Esophagus squamous epithelium (tissue), 5 donors: ENCODE measurements at places on chromosomes 4 and X.

DNA sequence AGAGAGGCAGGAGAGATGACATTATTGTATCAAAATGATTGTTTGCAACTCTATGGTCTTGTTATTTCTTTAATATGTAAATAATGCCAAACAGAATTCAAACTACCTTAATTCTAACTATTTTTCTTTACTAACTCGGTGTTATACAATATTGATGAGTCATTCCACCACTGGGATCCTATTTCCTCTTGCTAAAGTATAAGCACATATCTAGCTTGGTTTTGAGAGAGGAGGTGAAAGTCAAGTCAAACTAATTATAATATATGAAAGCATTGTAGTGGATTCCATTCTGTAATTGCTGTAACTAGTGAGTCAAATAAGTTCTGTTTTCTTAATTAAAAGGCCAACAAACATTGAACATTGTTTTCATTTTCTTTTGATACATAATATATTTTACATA, 837.6 kb downstream of the PDHA2 start:
- DNase-seq = no peak

DNA sequence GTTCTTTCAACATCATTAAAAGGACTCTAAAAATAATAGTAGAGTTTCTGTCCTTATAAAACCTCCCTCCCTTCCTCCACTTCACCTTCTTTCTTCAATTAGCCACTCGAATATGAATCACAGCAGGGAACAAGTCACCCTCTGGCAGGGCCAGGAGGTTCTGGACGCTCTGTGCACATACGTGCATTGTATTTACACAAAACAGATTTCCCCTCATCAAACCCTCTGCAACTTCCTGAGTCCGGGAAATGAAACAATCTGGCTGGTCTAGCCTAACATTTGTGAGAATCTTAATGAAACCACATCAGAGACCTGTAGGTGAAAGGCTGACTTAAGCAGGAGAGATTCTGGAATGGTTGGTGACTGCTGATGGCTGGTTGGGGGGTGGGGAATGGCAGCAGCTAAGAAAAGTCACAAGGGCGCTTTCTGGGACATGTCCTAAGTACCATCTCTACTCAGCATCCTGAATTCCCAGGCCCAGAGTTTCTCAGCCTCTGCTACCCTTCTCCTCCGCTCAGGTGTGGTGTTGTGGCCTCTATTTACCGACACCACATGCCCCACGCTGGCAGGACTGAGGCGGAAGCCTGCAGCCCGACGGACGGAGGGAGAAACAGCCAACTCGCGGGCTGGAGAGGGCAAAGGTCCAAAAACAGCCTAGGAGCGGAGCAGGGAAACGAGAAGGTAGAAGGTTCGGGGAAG, 1.0 kb downstream of the ZDHHC9 start:
- DNase-seq = no peak

DNA sequence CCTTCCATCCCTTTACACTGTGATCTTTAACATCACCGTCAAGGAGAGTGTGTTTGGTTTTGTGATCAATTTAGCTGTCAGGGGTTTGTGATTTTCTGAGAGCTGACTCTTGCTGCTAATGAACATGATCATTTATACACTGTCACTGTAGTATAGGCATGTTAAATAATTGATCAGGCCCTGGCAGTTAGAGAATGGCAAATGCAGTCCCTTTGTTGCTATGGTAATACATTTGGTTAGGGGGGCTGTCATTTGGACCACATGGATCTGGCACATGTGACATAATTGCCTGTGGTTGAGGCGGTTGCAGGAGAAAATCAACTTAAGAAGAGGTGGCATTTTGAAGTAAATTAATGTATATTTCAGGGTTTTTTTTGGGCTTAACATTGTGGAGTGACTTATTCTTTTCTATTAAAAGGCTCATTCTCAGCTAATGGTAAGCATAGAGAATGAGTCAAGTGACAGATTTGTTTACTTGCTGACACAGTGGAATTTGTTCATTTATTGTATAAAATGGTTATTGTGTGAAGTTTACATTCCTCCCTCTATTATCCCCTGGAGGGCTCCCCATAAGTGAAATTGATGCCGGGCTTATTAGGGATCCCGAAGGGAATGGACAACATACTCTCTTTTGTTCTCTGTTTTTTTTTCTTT, 114.0 kb downstream of the FHIP1A start:
- no peak for DNase-seq

DNA sequence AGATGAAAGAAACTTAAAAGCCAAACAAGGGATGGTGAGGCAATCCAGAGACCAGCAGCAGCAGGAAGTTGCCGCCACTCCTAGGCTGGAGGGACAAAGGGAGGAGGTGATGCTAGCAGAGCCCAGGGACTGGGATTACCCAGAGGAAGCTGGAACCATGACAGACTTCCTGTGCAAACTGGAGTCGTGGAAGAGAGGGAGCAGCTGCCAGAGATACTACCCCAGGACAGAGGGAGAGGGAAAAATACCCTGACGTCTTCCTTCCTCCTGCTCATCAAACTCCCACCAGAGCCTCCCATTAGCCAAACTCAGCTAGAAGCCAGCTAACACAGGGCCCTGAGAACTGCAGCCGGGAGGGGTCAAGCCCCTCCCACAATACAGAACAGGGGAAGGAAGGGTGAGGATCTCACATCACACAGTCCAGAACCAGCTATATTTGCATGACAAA, 101.2 kb upstream of the KLF3 start:
- DNase-seq = no peak

DNA sequence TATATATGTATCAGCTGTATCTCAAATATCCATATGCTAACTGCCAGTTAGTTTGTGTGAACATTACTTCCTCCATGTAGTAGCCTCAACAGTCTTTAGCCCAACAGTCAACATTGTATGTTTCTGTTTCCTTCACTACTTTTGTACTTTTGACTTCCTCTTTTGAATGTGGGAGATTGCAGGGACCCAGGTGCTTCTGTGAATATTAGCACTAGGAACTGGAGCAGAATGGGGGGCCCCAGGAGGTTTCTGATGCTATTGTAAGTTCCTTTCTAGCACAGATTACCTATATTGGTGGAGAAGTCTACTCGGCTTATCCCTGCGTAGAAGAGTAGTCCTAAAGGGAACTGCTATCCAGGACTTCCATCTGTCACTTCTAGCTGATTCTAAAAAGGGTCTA, 2.3 kb downstream of the PLAC8 start:
- DNase-seq = no peak

DNA sequence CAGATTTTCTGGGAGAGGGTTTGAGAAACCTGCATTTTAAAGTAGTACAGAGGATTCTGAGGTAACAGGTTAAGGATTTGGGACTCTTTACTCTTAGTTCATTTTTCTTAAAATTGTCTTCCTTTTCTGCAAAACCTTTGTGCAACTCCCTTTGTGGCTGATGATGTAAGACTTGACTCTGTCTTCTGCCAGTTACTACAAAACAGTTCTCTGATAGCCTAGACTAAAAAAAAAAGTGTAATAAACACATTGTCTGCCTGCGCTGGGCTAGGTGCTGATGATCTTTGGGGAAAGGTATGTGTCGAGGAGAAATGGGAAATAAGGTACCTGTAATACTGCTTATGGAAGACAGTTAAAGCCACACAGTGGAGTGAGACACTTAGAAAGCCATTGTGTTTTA, 28.7 kb downstream of the IL13RA1 start:
- no peak for DNase-seq

- no peak for DNase-seq
Measured at GRCh38 chrX:108264376-108264775, 172.8 kb downstream of the ATG4A start.

DNA sequence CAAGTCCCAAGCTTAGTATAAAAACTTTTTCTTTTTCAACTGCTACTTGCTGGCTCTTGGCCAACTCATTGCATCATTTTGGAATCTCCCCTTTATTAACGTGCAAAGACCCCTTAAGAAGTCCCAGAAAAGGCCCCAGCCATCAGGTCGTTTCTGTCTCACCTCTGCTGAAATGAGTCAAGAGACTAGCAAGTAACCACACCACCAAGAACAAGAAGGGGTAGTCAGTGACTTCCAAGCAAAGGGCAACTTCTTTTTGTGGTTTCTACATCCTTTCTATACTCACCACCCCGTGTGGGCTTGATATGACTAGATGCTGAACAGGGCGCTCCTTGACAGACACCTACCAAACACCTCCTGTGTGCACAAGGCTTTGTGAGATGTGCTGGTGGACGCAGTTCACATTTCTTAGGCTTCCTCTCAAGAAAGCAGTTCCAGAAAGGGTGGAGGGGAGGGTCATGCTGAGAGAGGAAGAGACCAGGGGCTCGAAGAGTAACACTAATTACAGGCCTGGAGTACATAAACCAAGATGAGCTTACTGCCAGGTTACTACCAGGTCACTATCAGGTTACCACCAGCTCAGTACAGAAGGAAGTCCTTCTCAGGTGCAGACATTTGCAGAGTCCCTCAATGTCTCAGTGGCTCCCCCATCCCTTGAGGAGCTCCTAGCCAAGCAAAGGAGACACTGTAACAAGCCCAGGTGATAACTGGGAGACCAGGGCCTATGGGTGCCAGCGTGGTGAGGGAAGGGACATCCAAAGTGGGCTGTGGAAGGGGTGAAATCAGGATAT, 19.3 kb downstream of the JAKMIP1 start:
- no peak for DNase-seq

DNA sequence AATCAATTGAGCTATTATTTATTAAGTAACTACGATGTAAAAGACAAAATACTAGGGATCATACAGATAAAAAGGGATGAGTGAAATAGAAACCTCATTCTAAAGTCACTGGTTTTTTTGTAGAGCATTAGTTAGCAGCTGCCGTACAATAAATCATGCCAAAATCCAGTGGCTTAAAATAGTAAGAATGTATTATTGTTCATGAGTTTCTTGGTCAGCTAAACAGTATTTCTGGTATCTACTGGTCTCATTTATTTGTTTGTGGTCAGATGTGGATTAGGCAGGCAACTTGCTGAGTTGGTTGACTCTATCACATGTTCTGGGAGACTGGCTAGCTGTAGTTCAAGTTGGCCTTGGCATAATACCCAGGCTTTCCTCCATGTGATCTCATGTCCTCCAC, 667.3 kb downstream of the GALNTL6 start:
- no peak for DNase-seq

- DNase-seq = no peak
Measured at GRCh38 chr4:102878901-102879300, 10.1 kb downstream of the CISD2 start.

- no peak for DNase-seq
Measured at GRCh38 chr4:19329631-19330030, 922.1 kb upstream of the SLIT2 start.

- no peak for DNase-seq
Measured at GRCh38 chrX:151393514-151393913, 3.5 kb upstream of the VMA21 start.

DNA sequence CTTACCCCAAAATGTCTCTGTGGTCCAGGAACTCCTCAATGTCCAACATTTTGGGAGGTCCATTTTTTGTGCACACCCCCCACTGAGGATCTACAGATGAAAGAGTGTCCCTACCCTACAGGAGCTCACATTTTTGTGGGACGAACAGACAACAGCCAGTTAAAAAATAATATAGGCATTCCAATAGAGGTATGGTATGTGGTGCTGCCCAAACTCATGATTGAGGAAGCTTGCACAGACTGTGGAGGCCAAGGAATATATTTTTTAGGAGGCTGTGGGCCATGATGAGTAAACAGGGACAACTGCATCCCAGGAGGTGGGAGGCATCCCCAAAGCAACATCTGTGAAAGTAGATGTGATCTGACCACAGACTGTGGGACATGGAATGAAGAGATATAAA, 181.0 kb upstream of the HCCS start:
- no peak for DNase-seq

DNA sequence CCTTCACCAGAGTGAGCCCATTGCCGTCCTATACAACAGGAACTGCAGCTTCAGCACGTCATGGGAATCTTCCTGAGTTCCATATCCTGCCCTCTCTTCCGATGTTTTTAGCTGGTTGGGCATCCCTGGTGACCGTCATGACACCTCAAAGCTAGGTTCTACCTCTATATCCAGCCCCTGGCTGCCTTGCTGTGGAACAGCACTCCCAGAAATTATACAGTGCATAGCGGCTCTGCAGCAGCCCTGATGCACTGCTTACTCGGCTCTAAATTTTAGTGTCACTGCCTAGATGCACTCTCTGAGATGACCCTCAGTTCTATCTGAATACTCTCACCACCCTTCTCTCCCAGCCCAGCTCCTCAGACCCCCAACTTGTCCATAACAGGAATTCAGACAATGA, 44.3 kb downstream of the ARHGEF38 start:
- DNase-seq = no peak

- no peak for DNase-seq
Measured at GRCh38 chrX:16671005-16671404, 21.0 kb downstream of the S100G start.

GRCh38 chr4:186144946-186145569, 40.6 kb downstream of the FAM149A start:
- no peak for DNase-seq

DNA sequence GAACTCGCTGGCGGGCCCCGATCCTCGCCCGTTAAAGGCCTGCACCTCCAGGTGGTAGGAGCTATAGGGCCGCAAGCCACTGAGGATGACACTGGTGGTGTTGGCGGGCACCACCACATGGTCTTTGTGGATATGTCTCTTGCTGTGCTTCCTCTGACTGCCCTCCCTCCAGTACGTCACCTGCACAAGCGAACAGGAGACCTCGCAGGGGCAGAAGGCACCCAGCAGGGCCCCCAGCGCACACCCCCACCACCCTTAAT, 20.7 kb downstream of the L1CAM start:
- DNase-seq = no peak

DNA sequence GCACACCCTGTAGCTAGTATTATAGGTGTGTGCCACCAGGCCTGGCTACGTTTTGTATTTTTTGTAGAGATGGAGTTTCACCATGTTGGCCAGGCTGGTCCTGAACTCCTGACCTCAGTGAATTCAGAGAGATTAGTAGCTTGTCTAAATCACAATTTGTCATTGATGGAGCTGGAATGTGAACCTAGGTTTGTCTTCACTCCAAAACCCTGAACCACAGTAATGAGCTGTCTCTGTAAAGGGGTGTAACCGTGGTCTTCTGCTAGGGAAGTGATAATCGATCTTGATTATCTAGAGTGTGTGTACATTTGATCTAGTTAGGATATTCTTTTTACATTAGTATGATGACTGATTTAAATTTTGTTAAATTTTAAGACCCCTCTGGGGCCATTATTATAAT, 8.3 kb downstream of the ARHGAP10 start:
- DNase-seq = no peak

DNA sequence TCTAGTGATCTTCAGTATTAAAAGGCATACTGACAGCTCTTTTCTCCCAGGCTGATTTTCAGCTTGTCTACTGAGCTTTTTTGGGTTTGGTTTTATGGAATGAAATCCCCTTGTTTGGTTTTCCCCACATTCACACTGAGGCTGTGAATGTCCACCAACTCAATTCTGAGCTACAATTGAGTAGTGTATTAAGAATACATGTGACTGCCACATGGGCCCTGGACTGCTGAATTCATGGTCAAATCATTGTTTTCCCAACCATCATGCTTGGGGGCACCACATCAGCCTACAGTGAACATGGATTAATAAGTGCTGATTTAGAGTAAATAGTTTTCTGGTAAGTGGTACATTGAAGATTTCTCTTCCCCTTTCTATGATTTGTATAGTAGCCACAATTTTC, 32.4 kb downstream of the RTL9 start:
- DNase-seq = no peak

- no peak for DNase-seq
Measured at GRCh38 chr4:110702326-110702725, 79.4 kb upstream of the PITX2 start.
